ENCODE measurements at places on chromosomes 11 and 22. TPM values are rescaled to one million over a fixed set of nuclear protein-coding genes. Genes with fewer than 3 reads are reported as not detected.

DNA sequence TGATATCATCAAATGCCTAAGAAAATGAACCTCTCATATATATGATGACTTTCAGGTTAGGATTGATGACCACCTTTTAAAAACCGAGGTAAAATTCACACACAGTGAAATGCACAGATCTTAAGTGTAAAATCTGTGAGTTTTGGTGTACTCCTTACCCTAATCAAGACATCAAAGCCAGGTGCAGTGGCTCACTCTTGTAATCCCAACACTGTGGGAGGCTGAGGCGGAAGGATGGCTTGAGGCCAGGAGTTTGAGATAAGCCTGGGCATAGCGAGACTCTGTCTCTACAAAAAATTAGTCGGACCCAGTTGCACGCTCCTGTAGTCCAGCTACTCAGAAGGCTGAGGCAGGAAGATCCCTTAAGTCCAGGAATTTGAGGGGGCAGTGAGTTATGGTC lies 140.4 kb downstream of the UVRAG start:
- DNase-seq = no peak

IL17REL gene
- not detected for total RNA-seq

DNA sequence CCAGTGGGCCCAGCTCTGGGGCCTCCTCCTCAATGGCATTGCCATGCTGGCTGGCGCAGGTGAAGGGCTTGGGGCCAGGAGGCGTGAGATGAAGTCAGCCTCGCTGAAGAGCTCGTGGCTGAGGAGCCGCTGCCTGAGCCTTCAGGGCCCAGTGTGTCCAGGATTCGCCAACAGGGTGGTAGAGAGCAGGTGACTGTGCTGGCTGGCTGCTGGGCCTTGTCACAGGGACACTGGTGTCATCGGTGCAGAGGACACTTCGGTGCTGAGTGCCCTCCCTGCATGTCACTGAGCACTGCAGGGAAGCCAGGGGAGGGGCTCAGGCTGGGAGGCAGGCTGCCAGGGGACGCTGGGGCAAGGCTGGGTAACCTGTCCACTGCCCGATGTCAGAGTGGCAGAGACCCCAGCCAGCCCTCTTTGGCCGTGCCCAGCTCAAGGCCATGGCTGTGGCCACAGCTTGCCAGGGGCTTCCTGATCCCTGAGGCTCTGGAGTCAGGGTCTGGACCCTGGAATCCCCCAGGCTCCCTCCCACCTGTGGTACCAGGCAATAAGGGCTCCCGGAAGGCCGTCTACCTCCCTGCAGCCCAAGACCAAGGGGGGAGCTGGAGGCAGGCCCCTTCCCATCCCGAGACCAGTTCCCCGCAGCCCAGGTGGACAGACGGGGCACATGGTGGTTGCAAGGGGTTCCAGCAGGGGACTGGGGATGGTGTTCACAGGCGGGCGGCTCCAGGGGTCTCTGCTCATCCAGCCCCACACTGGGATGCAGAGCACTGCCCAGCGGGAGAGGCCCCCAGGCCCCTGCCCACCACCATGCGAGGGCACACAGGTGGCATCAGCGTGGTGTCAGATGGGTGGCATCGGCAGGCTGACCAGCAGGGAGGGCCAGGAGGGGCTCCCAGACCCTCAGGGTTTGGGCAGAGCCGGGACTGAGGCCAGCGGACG lies 63.9 kb downstream of the ARFGAP3 start:
- DNase-seq = no peak

DNA sequence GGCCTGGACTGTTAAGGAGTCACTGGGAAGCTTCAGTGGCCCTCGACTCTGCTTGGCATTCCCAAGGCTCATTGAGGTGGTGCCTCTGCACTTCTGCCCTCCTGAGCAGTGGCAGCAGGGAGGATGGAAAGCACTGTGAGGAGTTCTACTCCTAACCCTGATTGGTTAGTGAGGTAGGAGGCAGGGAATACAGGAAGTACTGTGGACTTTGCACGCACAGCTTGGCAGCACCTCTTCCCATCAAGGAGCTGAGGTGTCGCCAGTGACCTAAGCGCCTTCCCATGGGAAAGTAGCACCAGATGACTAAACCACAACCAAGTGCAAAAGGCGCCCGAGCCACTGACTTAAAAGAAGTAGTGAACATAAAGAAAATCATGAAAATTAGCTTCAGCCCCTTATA lies 152.5 kb upstream of the CADM1 start:
- DNase-seq = no peak

THAP7 gene
- total RNA-seq = 71.2 TPM

DNA sequence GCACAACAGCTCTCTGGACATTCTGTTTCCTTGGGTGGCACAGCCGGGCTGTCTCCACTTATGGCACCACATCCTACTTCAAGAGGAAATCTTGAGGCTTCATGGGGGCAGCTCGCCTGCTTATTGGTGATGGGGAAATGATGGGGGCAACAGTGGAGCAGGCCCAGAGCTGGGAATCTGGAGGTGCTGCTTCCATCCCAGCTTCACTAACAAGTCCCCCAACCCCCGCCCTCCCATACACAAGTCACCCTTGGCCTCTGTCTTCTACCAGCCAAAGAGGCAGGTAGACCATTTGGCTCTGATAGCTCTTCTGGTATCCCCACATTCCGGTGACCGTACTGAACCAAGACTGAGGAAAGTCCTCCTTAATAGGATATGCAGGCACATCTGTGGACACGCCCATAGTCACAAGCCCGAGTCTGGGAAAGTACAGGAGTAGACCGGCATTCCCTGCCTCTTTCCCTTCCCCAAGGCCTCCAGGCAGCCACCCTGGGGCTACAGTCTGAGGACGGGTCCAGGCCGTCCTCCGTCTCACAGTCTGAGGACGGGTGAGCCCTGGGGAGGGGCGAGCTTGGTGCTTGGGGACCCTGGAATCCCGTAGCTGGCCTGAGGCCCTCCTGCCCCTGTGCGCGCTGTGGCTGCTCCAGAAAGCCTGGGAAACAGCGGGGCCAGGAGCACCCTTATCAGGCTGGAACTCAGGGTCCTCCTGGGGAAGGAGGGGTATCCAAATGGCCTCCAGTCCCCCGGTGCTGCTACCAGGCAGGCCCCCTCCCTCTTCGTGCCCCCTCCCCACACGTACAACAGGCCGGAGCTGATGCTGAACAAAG lies 145.6 kb downstream of the FEZ1 start:
- no peak for DNase-seq
